ENCODE measurements at places on chromosomes 2 and 18.

- DNase-seq = no peak
Observed at GRCh38 chr18:21915546-21915945, 175.0 kb downstream of the MIB1 start.

GRCh38 chr18:80213182-80213581, 34.1 kb downstream of the PARD6G start:
- no peak for DNase-seq

DNA sequence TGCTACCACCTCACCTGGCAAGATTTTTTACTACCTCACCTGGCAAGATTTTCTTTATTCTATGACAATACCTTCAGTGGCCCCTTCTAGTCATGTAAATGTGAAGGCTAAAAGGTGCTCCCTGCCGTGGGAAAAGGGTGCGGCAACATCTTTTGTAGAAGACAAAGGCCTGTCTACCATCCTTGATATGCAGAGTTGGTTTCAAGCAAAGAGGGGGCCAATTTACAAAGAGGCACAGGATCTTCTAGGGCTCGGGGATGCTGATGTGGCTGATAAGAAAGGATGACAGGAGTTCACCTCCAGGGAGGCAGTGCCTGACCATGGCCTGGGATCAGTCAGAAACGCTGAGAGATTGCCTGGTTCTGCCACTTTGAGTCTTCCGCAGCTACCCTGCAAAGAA, 165.4 kb upstream of the SLC1A4 start:
- DNase-seq = no peak

GRCh38 chr2:37664231-37664643, 7.2 kb downstream of the CDC42EP3 start:
- DNase-seq = no peak

GRCh38 chr2:17791121-17791816, 25.0 kb upstream of the MSGN1 start:
- DNase-seq = no peak

DNA sequence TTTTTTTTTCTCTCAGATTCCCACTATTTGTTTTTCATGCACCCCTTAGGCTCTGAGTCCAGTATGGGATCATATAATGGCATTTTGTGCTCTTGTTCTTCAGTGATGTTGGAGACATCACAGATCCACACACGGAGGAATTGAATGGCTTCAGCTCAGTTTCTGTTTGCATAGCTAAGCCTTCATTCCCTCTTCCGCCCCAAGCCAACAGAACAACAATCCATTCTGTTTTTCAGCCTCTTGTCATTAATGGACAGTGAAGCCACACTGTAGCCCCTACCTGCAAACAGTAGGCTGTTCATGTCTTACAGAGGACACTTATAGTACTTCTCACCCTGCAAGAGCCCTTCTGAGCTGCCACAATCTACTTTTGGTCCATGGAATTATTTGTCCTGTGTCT, 64.0 kb upstream of the ZSWIM2 start:
- DNase-seq = no peak

- DNase-seq = no peak
Observed at GRCh38 chr2:2575181-2575577, 244.1 kb upstream of the MYT1L start.

DNA sequence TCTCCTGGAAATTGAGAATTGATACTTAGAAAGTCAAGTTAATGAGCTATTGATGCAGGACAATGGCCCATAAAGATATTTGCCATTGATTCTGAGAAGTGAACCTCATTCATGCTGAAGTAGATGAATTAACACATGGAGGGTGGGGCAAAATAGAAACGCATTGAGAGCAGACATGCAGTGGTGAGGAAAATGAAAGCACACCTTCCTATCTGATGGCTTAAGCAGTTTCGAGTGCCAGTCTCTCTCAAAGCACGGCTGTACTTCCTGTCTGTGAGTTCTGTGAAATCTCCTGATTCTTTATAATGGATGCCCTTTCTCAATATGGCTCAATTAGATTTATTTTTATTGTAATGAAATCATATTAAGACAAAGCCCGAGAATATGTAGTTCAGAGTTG, 247.0 kb downstream of the TMX3 start:
- no peak for DNase-seq

GRCh38 chr2:8263901-8264300, 418.0 kb upstream of the ID2 start:
- DNase-seq = no peak

- DNase-seq = no peak
Observed at GRCh38 chr2:226130192-226130591, 669.4 kb downstream of the IRS1 start.

GRCh38 chr2:20608666-20609348, 42.1 kb downstream of the HS1BP3 start:
- DNase-seq = no peak

DNA sequence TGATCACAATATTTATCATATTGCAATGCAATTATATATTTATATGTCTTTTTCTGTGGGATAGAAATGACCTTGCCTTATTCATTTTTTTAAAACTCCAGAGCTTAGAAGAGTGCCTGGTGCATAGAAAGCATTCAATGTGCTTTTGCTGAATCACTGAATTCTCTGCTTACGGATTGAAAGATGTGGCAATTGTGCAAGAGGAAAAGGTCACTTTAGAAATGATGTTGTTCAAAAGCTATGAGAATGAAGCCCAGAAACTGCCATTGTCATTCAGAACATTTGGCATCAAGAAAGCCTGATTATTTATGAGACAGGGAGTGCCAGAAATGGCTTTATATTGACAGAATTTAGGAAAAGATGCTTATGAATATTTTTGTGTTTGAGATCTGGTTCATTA, 678.6 kb upstream of the CDH2 start:
- no peak for DNase-seq

DNA sequence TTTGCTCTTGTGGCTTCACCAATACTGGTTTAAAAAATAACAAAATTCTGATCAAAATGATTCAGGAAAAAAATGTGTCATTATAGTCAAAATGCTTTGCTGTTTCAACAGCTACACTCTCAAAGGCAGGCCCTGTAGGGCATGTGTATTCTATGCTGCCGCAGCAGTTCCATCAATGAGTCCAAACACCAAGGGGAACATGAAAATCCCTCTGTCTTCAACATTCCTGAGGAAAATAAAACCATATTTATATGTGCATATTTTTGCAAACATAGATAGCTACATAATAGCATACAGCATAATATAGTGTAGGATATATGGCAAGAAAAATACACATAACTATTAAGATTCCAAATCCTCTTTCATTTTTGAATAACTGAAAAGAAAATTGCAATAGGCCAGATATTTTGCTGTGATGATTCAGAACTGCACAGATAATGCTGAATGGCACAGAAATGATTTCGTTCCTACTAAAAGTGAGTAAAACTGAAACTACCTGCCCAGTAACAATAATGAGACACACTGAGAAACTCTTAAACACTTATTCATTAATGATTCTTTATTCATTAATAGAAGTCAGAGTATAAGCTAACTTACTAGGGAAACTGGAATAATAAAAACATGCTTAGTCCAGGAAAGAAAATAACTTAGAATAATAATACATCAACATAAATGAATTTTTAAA, 343.8 kb downstream of the SUCLG1 start:
- DNase-seq = no peak

- DNase-seq = no peak
Observed at GRCh38 chr2:102386004-102386403, 30.4 kb downstream of the IL18R1 start.

DNA sequence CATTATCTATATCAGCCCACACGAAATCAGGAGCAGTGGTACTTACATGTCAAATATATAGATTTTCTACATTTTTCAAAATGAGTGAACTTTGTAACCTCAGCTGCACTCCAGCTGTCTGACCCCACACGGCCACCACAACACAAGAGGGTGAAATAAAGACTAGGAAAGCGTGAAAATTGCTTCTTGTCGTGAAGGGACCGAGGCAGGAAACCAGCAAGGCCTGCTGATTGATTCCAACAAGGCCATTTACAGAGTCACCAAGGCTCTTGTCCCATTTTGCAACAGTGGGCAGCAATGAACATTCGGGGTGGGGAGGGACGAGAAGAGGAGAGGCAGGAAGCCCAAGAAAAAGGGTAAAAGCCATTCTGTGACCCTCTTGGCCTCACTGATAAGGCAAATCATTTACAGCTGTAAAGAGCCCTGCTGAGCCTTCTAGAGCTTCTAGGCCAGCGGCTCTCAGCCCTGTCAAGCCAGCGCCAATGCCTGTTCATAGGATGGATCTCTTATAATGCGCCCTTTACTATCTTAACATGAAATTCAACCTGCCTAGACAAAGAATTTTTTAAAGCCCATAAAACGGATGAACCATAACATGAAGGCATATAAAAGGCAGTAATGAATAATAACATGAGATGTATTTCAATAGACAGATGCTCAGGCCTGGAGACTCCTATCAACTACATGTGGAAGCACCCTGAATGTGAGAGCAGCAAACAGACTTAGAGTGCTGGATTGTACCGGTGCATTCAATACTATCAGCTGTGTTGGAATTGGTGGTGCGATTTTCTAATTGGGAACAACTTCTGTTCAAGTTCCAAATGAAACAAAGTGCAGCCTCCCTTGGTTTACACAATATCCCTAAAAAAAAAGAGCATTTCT, 269.0 kb downstream of the CDCA7 start:
- DNase-seq = no peak

DNA sequence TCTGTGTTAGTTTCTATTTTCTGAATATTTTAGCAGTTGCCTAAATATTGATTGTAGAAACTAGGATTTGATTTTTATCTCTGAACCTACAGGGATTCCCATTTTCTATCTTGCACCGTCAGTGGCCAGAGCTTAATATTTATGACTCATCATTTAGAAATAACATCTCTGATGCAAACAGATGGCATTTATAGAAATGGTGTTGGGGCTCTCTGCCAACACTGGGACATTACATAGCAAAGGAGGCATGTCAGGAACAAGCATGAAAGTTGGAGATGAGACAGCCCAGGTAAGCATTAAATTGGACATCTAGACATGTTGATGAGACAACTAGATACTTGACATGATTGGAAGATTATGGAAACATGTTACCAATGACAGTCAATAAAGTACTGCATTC, 165.3 kb upstream of the SYT4 start:
- DNase-seq = no peak

- DNase-seq = no peak
Observed at GRCh38 chr2:83991992-83992391, 467.1 kb downstream of the SUCLG1 start.

DNA sequence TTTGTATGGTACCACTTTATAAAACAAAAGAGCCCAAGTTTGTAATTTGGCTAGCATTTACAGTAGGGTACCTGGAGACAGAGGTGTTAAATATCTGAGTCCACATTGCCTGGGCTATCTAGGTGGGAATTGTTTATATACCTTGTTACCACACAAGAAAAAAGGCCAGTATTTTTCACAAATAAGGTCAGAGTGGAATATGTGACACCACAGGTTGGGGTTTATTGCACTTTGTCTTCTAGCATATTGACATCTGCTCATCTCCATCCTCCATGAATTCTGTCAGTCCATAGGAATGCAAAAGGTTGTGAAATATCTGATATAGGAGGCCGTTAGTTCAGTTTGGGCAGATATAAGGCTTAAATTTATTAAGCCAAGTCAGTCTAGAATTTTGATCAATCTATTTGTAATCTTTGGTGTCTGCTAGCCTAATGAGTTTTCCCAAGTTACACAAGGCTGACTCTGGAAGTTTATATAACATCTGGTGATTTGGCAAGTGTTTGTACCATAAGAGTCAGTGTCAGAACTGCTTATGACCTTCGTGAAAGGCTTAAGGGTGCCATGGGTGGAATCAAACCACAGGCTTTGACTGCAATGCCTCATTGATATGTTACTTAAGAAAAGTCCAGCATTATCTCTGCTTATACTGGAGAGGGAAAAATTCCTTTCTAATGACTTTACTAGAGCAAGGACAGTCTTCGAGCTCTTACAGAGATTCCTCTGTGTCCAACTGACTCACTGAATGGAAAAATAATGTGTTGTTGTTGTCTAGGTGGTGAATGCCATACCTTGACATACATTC, 11.3 kb upstream of the DPP4 start:
- no peak for DNase-seq

DNA sequence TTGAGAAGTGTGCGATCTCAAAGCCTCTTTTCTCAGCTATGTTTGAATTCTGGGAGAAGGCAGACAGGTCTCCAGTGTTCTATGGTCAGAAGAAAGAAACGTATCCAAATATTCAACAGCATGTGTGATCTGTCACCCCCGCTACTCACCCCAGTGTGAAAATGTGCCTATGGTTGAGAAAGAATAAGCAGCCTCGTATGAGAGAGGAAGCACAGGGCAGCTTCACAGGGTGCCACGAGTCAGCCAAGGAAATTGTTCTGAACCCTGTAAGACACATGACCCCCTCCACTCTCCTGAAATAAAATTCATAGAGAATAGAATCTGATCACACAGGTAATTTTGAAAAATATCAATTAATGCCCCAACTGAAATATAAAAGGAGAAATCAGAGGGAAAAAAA, 8.0 kb upstream of the SF3B1 start:
- no peak for DNase-seq

DNA sequence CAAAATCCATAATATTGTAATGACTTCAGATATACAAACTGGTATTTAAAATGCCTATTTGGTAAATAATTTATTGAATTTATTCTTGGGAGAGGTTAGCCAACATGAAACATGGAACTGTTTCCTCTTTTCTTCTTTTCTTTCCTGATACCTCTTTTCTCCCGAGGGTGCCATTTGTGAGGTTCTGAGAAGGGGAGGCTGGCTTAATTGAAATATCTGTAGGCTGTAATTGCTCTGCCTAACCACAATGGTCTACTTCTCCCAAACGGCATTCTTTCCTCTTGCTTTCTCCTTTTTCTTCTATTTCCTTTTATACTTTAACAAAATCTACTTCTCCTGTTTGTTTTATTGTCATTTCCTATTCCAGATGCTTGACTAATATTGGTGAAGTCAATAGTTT, 114.9 kb downstream of the TCF4 start:
- no peak for DNase-seq

- DNase-seq = no peak
Observed at GRCh38 chr2:95106081-95106480, 15.5 kb downstream of the MRPS5 start.

- DNase-seq = no peak
Observed at GRCh38 chr2:61911510-61911909, 6.0 kb downstream of the COMMD1 start.

DNA sequence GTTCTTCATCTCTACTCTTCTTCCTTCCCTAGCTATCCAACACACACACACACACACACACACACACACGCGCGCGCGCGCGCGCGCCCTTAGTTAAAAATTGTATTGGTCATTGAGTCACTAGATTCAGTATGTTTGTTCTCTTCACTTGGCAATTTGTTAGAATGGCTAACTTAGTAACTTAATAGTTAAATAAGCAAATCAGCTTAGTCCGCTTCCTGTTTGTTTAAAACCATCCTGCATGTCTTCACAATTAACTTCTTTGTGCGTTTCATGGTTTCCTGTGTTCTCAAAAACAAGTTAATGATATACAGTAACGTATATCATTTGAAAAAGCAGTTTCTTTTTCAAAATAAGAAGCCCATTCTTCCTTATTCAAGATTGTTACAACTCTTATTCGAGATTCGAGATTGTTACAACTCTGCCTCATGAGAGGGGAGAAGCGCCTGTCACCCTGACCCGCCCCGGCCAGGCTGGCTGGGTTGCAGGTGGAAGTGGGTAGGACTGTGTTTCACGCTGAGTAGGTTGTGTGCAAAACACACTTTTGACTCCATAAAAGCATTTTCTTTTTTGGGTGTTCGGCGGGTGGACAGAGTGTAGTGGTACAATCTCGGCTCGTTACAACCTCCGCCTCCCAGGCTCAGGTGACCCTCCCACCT, 9.5 kb upstream of the CNNM3 start:
- DNase-seq = no peak

Measured in activated CD8-positive, alpha-beta memory T cell treated with anti-CD3 and anti-CD28 coated beads for 48 hours (primary cell).